Activated CD4-positive, alpha-beta memory T cell treated with anti-CD3 and anti-CD28 coated beads for 36 hours (primary cell): ENCODE measurements at places on chromosomes 6 and 20. TPM values are rescaled to one million over a fixed set of nuclear protein-coding genes. Genes with fewer than 3 reads are reported as not detected.

GRCh38 chr6:135322427-135323201 lies 141.5 kb downstream of the MYB start:
- peaks cover 6% of the 10 kb centered on the region for H3K4me1 ChIP-seq
- no peaks in the 10 kb centered on the region for H3K27me3 ChIP-seq
- no peaks in the 10 kb centered on the region for H3K36me3 ChIP-seq
- no peak overlapping the region for H3K4me3 ChIP-seq
- no peak for DNase-seq

GRCh38 chr20:56625837-56626236 lies 3.3 kb upstream of the TFAP2C start:
- no peaks in the 10 kb centered on the region for H3K36me3 ChIP-seq
- H3K27ac ChIP-seq = no peak overlapping the region
- H3K27me3 ChIP-seq = peaks cover 50% of the 10 kb centered on the region
- H3K4me3 ChIP-seq = no peak overlapping the region

DNA sequence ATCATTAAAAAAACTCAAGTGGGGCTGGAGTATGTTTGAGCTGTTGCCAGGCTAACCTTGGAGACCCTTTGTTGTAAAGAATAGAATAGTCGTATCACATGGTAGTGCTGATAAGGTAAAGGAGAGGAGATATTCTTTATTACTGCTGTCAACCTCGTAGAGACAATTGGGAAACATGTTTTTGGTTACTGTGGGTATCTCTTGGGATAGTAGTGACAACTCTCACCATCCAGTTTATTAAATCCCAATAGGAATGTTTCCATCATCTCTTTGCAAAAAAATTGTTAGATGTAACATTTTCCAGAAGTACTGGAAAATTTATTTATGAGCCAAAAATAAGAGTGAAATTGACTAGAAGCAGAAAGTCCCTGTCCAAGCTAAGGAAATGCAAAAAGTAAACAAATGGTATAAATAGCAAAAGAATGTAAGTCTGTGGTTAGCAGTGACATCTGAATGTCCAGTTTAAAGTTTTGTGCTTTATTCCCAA lies 829.3 kb upstream of the CITED2 start:
- H3K4me1 ChIP-seq = no peaks in the 10 kb centered on the region
- DNase-seq = no peak
- H3K4me3 ChIP-seq = no peak overlapping the region
- peaks cover 2% of the 10 kb centered on the region for H3K27me3 ChIP-seq
- no peak overlapping the region for H3K27ac ChIP-seq
- no peaks in the 10 kb centered on the region for H3K36me3 ChIP-seq

DNA sequence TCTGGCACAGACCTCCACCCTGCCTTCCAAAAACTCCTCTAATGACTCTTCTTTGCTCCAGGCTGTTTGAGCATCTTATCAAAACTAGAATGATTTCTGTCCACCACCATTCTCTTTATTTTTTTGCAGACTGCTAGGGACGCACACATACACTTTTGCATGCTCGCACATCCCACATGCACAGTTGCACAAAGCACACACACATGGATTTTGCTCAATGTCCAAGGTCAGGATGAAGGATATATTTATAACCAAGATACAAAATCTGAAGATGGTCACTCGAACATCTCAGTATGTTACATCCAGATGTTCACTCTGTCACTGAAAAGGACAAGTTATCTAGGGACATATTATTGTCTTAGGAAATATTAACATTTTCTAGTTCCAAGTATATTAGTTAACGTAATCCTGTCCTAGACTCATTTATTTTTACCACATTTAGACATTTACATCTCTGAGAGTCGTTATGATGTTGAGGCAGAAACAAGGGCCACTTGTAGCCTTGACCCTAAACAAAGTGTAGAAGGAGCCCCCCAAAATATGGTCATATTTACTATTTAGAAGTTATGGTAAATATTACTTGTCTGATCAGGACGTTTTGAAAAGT lies 3.4 kb upstream of the SIM1 start:
- no peak overlapping the region for H3K27ac ChIP-seq
- H3K4me3 ChIP-seq = no peak overlapping the region
- H3K27me3 ChIP-seq = peaks cover 84% of the 10 kb centered on the region
- DNase-seq = no peak

DNA sequence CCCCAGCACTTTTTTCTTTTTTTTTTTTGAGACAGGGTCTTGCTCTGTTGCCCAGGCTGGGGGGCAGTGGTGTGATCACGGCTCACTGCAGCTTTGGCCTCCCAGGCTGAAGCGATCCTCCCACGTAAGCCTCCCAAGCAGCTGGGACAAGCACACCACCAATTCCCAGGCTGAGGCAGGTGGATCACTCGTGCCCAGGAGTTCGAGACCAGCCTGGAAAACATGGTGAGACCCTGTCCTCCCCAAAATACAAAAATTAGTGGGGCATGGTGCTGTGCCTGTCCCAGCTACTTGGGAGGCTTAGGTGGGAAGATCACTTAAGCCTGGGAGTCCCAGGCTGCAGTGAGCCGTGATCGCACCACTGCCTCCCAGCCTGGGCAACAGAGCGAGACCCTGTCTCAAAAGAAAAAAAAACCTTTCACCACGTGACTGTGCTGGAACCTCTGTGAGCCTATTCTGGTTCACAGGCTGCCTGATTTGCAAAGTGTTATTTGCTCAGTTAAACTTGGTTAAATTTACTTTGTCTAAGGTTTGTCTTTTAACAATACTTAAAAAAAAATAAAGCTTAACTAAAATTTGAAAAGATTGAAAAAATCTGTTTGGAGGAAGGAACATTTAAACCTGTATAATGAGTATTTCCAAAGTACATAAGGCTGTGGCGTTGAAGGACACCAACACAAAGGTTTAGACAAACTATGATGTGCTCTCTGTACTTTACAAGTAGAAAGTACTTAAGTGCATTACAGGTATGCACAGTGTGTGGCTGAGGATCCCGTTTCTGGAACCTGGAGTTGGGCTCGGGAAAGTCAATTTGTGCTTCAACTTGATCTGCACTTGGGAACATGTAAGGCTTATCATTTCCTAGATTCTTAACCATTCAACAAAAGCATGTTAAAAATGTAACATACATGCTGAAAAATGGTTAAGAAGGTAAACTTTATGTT lies 55.0 kb downstream of the PPP1R3G start:
- H3K36me3 ChIP-seq = no peaks in the 10 kb centered on the region
- no peak overlapping the region for H3K27ac ChIP-seq
- H3K4me3 ChIP-seq = no peak overlapping the region
- no peaks in the 10 kb centered on the region for H3K4me1 ChIP-seq
- no peaks in the 10 kb centered on the region for H3K27me3 ChIP-seq

DNA sequence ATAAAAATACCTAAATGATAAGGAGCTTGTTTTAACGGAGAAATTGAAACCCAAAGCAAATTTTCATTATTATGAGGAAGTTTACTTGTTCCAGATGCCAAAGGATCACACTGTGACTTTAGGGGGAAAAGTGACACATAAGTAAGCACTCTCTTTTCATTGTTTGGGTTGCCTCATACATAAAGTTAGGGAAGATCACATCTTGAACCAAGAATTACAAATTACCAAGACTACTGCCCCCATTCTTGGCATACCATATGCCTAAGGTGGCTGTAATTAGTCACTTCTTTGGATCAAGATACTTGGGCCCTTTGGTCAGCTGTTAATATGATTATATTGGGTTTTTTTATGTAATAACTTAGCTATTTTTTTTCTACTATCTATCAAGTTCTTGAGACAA lies 269.0 kb downstream of the COL12A1 start:
- H3K36me3 ChIP-seq = no peaks in the 10 kb centered on the region
- no peaks in the 10 kb centered on the region for H3K4me1 ChIP-seq
- no peak overlapping the region for H3K4me3 ChIP-seq
- H3K27ac ChIP-seq = no peak overlapping the region

DNA sequence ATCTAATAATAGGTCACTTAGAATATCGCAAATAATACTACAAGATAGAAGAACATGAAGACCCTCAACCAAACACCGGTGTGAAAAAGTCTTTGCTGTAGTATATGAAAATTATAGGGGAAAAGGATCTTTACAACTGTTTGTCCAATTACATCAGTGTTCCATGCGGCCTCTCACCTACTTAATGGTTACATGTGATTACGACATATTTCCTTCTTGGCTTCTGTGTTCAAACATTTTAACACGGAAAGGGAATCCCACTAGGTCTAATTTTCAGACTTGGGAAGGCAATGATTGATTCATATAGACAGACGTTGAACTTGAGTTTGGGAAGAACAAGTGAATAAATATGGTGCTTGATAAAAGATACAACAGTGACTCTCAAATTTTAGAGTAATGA lies 273.4 kb downstream of the KIF16B start:
- no peaks in the 10 kb centered on the region for H3K27me3 ChIP-seq
- H3K36me3 ChIP-seq = peaks cover 38% of the 10 kb centered on the region
- no peaks in the 10 kb centered on the region for H3K4me1 ChIP-seq
- no peak overlapping the region for H3K4me3 ChIP-seq
- no peak for DNase-seq
- no peak overlapping the region for H3K27ac ChIP-seq

DNA sequence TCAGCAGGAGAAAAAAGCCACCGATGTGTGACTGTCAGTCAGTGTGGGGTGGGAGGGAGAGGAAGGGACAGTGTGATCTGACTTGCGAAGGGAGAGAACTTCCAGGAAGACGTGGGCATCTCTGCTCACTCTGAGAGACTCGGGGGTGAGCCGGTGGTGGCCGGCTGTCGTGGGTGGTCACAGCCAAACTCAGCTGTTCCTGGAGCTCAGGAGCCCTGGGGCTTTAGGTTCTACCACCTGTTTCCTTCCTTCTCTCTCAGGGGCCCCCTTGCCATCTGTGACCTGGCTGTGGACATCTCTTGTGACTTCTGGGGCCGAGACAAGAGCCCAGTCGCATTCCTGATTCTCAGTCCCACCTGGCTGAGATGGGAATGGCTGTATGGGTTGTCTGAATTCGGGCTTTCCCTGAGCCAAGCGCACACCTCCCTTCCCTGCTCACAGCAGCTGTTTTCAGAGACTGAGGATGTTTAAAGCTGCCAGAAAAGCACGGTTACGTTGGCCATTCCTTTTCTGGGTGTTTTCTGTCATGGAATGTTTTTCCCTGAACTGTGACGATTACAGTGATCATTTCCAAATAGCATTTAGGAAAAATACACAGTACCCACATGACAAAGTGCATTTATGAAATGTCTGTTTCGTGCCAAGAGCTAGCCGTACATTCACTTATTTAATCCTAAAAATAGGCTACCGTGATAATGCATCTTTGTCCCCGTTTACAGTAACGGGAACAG lies 36.5 kb downstream of the SYNJ2 start:
- peaks cover 10% of the 10 kb centered on the region for H3K36me3 ChIP-seq
- H3K4me1 ChIP-seq = peaks cover 27% of the 10 kb centered on the region
- H3K27me3 ChIP-seq = no peaks in the 10 kb centered on the region
- H3K27ac ChIP-seq = no peak overlapping the region
- DNase-seq = no peak
- no peak overlapping the region for H3K4me3 ChIP-seq

GRCh38 chr6:170385506-170385905 lies 78.9 kb downstream of the FAM120B start:
- no peak overlapping the region for H3K27ac ChIP-seq
- H3K4me1 ChIP-seq = no peaks in the 10 kb centered on the region
- H3K36me3 ChIP-seq = peaks cover 12% of the 10 kb centered on the region
- DNase-seq = no peak
- H3K4me3 ChIP-seq = no peak overlapping the region

GRCh38 chr6:35413911-35414310 lies 38.2 kb upstream of the FANCE start:
- H3K4me3 ChIP-seq = no peak overlapping the region
- peaks cover 23% of the 10 kb centered on the region for H3K36me3 ChIP-seq
- DNase-seq = no peak
- no peak overlapping the region for H3K27ac ChIP-seq
- H3K4me1 ChIP-seq = peaks cover 37% of the 10 kb centered on the region

- H3K27ac ChIP-seq = no peak overlapping the region
- DNase-seq = no peak
- H3K36me3 ChIP-seq = no peaks in the 10 kb centered on the region
- H3K4me1 ChIP-seq = no peaks in the 10 kb centered on the region
- peaks cover 6% of the 10 kb centered on the region for H3K27me3 ChIP-seq
Observed at GRCh38 chr20:56657879-56658278, 28.8 kb downstream of the TFAP2C start.

DNA sequence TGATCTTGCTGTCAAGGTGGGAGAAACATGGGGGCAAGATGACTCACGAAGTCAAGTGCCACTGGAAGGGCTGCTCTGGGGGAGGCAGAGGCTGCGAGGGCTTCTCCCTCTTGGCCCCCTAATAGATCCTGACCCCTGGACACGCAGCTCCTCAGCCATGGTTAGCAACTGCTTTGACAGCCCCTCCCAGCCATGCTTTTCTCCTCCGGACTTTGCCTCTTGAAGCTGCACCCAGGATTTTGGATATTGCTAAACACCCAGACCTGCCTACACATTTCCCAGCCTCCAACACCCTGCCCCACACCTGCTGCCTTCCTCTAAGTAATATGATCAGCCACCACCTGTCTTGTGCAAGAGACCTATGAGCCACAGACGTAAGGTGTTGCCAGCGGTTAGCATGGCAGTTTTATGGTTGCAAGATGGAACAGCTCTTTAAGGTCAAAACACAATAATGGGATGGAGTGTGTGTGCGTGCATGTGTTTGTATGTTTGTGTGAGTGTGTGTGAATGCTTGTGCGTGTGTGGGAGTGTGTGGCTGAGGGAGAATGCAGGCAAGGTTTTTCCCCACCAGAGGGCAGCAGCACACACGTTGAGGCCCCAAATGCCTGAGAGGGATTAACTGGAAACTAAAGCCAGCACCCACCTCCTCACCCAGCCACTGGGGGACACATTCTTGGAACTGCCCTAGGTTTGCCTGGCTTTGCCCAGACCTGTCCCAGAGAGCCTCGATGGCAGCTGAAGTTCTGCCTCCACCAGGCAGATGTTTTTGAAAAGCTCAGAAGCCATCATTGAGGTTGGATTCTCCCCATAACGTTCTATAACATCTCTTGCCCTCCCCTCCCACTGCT lies 2.5 kb downstream of the IP6K3 start:
- H3K27ac ChIP-seq = no peak overlapping the region
- no peak overlapping the region for H3K4me3 ChIP-seq
- no peaks in the 10 kb centered on the region for H3K36me3 ChIP-seq
- peaks cover 7% of the 10 kb centered on the region for H3K27me3 ChIP-seq
- DNase-seq = peak; percentile 82
- peaks cover 2% of the 10 kb centered on the region for H3K4me1 ChIP-seq

DNA sequence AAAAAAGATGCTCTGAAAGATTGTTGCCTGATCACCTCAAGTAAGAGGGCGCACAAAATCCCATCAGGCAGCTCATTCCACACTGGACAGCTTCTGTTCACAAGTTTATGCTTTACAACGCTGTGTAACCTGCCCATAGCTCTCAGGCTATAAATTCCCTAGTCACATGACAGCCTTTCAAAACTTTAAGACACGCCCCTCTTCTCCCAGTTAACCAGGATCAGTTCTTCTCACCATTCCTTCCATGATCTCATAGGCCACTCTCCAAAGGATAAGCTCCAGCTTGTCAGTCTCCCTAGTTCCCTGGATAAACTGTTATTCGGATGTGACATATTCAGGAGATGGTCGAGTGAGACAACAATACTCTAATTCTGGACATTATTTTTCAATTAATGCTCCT lies 15.0 kb downstream of the ADNP start:
- peaks cover 84% of the 10 kb centered on the region for H3K4me1 ChIP-seq
- no peak for DNase-seq
- H3K27ac ChIP-seq = peak overlapping the region; percentile 11
- H3K27me3 ChIP-seq = no peaks in the 10 kb centered on the region

GRCh38 chr20:891058-891705 lies 25.0 kb downstream of the ANGPT4 start:
- H3K36me3 ChIP-seq = no peaks in the 10 kb centered on the region
- H3K4me1 ChIP-seq = no peaks in the 10 kb centered on the region
- no peak for DNase-seq
- H3K27ac ChIP-seq = no peak overlapping the region

SYNGAP1 gene
- 34.3 TPM for total RNA-seq

CCR6 gene
- total RNA-seq = 7.4 TPM

CAPN11 gene
- total RNA-seq = 0.12 TPM

GTSF1L gene
- not detected for total RNA-seq

TCFL5 gene
- 4.7 TPM for total RNA-seq

GRM1 gene
- total RNA-seq = not detected
